Activated CD4-positive, alpha-beta memory T cell treated with anti-CD3 and anti-CD28 coated beads, Interleukin-2, amount 10 ng/mL, durations not matched to agents 7 days and 5 days (primary cell): ENCODE measurements at places on chromosomes 6 and 20.

DNA sequence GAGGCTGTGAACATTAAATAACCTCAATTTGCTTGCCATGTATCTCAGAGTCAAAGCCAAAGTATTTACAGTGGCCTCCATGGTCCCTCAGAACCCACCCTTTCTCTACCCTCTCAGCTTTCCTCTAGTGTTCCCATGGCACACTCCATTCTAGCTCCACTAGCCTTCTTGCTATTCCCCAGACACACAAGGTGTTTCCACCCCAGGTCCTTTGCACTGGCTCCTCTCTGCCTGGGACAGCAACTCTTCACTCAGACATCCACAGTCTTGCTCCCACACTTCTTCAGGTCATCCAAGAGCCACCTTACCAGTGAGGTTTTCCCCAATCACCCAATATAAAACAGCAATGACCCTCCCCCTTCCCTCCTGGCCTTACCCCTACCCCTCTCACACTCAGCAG is 56.5 kb upstream of the PLEKHG1 start:
- peaks cover 30% of the 10 kb centered on the region for H3K27me3 ChIP-seq
- no peak for DNase-seq
- peaks cover 1% of the 10 kb centered on the region for H3K4me1 ChIP-seq
- no peaks in the 10 kb centered on the region for H3K36me3 ChIP-seq
- H3K27ac ChIP-seq: no peak overlapping the region
- no peak overlapping the region for H3K4me3 ChIP-seq

DNA sequence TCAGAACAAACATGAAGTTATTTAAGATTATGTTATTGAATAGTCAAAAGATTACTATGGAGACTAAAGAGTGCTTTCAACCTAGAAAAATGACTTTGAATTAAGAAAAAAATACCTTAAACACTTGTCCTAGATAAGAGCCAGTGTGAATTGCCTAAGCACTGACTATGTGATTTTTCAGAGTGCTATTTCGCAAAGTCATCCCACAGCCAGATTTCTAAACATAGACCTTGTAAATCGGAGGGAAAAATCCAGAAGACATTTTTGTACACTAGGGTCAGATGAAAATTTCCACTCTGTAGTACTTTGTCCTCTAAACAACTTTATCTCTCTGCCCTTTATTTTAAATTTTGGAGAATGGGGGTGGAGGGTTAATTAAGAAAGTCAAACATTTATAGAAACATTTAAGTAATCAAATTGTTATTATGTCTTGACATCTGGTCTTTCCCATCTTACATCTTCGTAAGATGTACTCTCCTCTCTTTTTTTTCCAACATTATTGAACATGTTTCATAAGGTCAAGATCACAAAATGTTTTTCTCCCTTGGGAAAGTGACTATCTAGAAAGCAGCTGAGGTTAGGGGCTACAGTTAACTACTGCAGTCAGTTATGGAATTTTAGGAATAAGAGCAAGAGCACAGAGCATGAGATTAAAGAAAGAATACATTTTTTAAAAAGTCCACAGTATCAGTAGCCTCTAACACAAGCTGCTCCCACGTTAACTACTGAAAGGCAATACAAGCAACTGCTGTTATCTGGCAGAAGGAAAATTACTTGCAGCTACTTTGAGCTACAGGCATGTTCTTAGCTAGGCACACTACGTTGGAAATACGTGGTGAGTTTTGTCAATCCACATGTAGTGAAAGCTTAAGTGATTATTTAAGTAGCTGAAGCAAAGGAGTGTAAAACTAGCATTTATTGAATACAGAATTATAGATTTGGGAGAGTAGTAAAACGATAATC is 648.5 kb downstream of the HTR1B start:
- no peak overlapping the region for H3K4me3 ChIP-seq

- H3K27me3 ChIP-seq: peaks cover 3% of the 10 kb centered on the region
- no peak overlapping the region for H3K27ac ChIP-seq
- peaks cover 5% of the 10 kb centered on the region for H3K36me3 ChIP-seq
These were observed 83.3 kb downstream of the PLCB1 start for GRCh38 chr20:8215361-8215781.

DNA sequence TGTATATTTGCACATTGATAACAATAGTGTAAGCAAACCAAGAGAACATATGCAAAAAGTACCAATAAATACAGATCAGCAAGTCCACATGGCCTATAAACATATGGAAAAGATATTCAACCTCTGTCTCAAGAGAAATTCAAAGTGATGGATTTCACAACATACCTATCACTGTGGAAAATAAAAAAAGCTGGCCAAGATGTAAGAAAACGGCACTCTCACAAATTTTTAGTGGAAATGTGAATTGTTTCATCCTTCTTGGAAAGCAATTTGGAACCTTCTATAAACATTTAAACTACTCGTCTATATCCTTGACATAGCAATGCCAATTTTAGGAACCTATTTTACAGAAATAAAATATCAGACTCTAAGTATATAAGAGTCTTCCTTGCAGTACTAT is 559.8 kb downstream of the QKI start:
- H3K4me1 ChIP-seq: no peaks in the 10 kb centered on the region
- H3K27me3 ChIP-seq: no peaks in the 10 kb centered on the region
- no peak overlapping the region for H3K4me3 ChIP-seq
- H3K27ac ChIP-seq: no peak overlapping the region

DNA sequence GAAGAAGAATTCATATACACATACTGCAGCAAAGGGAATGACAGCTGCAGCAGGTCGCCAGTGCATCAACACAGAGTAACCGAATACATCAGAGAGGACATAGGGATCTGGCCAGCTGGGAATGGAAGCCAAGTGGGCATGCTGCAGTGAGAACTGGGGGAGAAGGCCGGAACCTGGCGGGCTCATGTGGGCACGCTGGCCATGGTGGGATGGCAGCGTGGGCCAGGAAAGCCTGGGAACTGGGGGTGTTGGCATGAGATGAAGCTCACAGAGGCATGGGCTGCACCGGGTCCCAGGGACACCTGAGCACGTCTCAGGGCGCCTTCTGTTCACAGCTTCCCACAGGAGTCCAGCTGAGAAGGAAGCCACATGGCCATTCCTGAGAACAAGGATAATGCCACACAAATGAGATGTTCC is 139.5 kb upstream of the AGPAT4 start:
- H3K4me1 ChIP-seq: no peaks in the 10 kb centered on the region
- H3K27ac ChIP-seq: no peak overlapping the region
- DNase-seq: no peak
- no peak overlapping the region for H3K4me3 ChIP-seq
- peaks cover 3% of the 10 kb centered on the region for H3K27me3 ChIP-seq
- H3K36me3 ChIP-seq: no peaks in the 10 kb centered on the region

- no peak overlapping the region for H3K27ac ChIP-seq
- no peak overlapping the region for H3K4me3 ChIP-seq
- H3K36me3 ChIP-seq: no peaks in the 10 kb centered on the region
- no peak for DNase-seq
- no peaks in the 10 kb centered on the region for H3K4me1 ChIP-seq
- H3K27me3 ChIP-seq: no peaks in the 10 kb centered on the region
These were observed 454.2 kb upstream of the SLC35B3 start for GRCh38 chr6:8889514-8889913.

- peak overlapping the region; percentile 82 for H3K27ac ChIP-seq
- peak overlapping the region; percentile 90 for H3K4me3 ChIP-seq
- H3K27me3 ChIP-seq: no peaks in the 10 kb centered on the region
- peaks cover 15% of the 10 kb centered on the region for H3K4me1 ChIP-seq
- H3K36me3 ChIP-seq: no peaks in the 10 kb centered on the region
These were observed 784 bp downstream of the FKBP5 start for GRCh38 chr6:35687658-35688604.

- no peak for DNase-seq
- H3K4me3 ChIP-seq: no peak overlapping the region
- no peak overlapping the region for H3K27ac ChIP-seq
- peaks cover under 1% of the 10 kb centered on the region for H3K27me3 ChIP-seq
- no peaks in the 10 kb centered on the region for H3K36me3 ChIP-seq
These were observed 54.3 kb downstream of the RWDD2A start for GRCh38 chr6:83247471-83247870.

- peaks cover 23% of the 10 kb centered on the region for H3K4me1 ChIP-seq
- H3K27ac ChIP-seq: no peak overlapping the region
- no peak for DNase-seq
These were observed 14.4 kb downstream of the PFDN4 start for GRCh38 chr20:54221996-54222890.

DNA sequence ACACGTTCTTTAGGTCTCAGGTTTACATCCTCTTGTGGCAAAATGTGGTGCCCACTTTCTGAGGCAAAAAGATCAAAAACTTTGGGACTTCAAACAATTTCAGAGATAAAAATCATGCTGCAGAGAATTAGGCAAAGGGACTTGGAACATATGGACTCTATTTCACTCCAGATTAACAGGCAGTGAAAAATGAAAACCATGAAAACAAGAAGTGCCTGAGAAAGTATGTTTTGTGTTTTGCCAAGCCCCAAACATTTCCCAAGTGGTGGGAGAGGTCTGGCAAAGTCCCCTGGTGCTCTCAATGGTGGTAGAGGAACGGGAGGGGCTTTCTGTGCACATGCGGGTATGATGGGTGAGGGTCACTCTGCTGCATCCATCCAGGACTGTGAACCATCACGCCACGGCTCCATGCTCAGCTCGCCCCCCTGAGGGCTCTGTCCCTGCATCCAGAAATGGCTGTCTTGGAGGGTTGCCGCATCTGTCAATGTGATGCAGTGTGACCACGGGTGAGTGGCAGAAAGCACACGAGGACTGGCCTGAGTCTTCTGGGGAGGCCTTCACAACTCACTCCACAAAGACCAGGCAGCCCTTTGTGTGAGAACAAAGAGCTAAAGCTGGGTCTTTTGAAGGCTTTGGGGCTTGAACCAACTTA is 43.2 kb upstream of the TBC1D7 start:
- no peaks in the 10 kb centered on the region for H3K36me3 ChIP-seq
- H3K27me3 ChIP-seq: peaks cover 2% of the 10 kb centered on the region
- no peak overlapping the region for H3K4me3 ChIP-seq
- H3K4me1 ChIP-seq: peaks cover 11% of the 10 kb centered on the region
- DNase-seq: no peak

DNA sequence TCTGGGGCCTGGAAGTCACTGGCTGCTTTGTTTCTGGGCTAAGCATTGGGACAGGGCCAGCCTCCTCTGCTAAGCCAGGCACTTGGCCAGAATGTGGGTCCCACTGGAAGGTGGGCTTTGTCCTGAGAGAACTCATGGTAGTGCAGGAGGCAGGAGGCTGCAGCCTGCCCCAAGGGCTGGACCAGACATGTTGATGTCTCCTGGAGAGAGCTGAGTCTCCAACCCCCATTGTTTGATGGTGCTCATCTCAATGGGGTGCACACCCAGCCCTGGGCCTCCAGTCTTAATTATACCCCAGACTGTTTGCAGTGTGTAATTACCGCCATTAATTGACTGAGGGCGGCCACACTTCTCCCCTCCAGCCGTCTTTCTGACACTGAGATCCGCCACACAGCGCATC is 220.5 kb upstream of the PMEPA1 start:
- no peak overlapping the region for H3K4me3 ChIP-seq
- no peak overlapping the region for H3K27ac ChIP-seq
- H3K36me3 ChIP-seq: no peaks in the 10 kb centered on the region
- no peak for DNase-seq
- H3K27me3 ChIP-seq: peaks cover 5% of the 10 kb centered on the region

DNA sequence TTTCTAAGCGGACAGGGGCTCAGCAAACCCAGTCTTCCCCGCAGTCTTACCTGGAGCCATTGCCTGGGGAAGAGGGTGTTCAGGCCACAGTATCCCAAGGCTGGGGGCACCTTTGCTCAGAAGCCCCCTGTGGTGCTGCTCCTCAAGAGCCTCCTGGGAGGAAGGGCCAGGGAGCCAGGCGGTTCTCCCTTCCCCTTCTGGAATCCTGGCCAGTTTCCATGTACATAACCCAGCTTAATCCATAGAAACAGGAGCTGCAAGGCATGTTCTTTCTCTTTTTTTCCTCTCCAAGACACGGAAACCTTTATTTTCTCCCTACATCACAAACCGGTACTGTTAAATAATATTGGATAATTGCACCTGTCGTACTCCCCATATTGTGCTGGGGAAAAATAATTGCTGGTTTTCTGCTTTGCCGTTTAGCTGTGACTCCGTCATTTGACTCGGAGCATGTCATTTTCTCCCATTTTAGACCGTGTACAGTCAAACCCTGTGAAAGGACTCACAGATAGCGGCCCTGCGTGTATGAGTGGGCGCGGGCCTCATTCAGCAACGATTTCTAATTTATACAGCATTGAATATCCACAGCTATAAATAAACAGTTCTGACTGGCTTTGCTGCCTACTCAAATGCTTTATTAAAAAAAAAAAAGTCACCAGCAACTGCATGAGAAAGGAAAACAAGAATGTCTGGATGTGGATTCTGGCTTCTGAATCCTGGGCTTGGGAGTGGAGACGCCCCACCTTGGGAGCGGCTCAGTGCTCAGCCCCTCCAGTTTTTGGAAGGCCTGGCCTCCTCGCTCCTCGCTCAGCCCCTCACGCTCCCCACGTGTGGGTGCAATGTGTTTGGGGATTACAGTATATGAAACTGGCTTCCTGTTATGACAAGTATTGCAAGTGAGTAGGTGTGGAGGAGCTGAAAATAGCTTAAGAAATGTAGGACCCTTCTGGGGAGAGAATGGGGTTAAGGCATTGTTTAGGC is 67.3 kb downstream of the ADTRP start:
- no peak overlapping the region for H3K4me3 ChIP-seq
- H3K36me3 ChIP-seq: no peaks in the 10 kb centered on the region
- no peaks in the 10 kb centered on the region for H3K27me3 ChIP-seq
- peaks cover 54% of the 10 kb centered on the region for H3K4me1 ChIP-seq
- no peak for DNase-seq

DNA sequence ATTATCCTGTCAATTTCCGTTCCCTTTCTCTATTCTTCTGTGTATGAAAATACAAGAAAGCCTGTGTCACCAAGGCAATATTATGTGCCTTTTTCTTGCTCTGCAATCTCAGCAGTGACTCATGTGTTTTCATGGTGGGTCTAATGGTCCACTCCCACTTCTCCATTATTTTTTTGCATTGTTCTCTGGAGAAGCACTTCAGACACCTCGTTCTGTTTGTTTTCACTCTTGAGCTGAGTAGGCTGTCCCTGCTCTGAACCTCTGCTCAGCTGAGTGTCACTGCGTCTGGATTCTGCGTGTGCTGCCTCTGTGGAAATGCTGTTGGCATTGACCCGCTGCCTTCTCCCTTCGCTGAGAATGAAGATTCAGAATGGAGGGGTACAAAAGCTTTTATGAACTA is 230.6 kb downstream of the TMEM242 start:
- peaks cover 24% of the 10 kb centered on the region for H3K36me3 ChIP-seq
- peaks cover 16% of the 10 kb centered on the region for H3K4me1 ChIP-seq
- DNase-seq: no peak
- H3K27me3 ChIP-seq: no peaks in the 10 kb centered on the region
- H3K27ac ChIP-seq: no peak overlapping the region

GRCh38 chr6:21367649-21368154 is 225.8 kb upstream of the SOX4 start:
- no peaks in the 10 kb centered on the region for H3K4me1 ChIP-seq
- H3K27me3 ChIP-seq: peaks cover 2% of the 10 kb centered on the region
- no peak for DNase-seq

DNA sequence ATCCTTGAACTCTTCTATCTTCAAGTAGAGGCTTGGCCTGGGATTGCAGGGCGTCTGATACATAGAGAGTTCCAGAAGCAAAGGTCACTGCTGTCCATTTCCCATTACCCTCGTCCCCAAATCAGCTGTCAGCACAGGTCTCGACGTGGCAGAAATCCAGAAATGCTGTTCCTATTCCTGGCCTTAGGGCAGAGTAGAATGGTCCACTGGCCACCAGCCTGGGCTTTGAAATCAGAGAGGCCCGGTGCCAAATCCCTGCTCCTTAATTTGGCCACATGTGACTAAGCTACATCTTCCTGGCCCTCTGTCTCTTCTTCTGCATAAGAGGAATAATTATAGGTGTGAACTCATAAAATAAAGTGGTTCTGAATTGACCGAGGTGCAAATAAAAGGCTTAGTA is 40.9 kb upstream of the FAM83D start:
- H3K4me3 ChIP-seq: no peak overlapping the region
- no peak for DNase-seq
- peaks cover 52% of the 10 kb centered on the region for H3K4me1 ChIP-seq
- H3K27me3 ChIP-seq: no peaks in the 10 kb centered on the region
- H3K36me3 ChIP-seq: peaks cover 41% of the 10 kb centered on the region
- no peak overlapping the region for H3K27ac ChIP-seq
